Neuronal stem cell (in vitro differentiated cells): ENCODE measurements at places on chromosomes 3 and 15.
A peak's percentile ranks its signal among the peaks of the same experiment; 100 is the strongest.

DNA sequence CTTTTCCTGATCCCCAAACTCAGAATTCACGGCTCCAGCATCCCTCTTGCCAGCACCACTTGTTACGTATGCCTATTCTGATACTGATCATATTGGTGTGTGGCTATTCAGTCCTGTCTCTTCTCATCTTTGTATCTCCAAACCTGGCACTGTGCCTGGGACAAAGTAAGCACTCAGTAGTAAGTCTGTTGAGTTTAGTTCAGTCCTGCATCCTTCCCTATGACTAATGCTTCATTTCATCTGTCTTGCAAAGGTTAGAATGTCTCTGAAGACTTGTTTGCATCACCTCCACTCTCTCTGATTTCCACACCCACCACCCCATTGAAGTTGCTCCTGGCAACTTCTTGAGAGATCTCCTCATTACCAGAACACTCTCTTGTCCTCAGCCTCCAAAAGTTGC, 80.3 kb downstream of the HMG20A start:
- no peak for DNase-seq

DNA sequence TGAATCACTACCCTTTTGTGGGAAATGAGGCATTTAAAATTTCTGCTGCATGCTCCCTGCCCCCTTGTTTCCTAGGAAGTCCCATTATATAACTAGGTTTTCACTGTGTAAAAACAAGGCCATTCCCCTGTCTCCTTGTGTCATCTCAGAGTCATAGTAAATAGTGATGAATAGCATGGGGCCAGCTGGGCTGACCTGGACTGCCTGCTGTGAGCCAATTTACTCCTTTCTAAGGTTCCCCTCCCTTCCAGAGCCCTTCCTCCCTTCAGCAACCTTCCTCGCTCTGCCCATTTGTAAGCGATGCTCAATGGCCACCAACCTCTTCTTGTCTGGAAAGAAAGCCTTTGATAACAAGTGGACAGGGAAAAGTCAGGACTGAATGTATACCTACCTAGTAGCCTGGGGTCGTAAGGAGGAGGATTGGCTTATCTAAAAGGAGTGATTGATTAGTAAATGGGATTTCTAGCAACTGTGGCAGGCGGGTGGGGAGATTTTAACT, 11.7 kb downstream of the ITGA11 start:
- peak; percentile 38 for DNase-seq

- DNase-seq, result no peak
These were observed 8.7 kb downstream of the PXYLP1 start for GRCh38 chr3:141240286-141240685.

DNA sequence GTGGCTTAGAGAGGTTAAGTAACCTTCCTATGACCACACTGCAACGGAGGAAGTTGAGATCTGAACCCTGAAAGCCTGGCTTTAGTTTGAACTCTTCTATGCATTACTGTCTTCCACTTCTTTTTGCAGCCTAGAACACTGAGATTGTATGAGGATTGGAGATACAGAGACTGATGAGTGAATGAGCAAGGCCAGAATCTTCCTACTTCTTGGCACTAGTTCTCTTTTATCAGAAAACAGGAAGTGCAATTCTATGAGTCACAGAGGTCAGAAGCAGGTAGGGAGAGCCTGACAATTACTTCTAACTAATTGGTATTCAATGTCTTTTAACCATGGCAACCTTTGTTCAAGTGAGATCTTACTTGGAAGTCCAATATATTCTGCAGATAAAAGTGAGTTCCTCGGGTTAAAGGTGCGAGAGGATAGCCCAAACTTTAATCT, 219.0 kb downstream of the SHQ1 start:
- DNase-seq, result no peak

DNA sequence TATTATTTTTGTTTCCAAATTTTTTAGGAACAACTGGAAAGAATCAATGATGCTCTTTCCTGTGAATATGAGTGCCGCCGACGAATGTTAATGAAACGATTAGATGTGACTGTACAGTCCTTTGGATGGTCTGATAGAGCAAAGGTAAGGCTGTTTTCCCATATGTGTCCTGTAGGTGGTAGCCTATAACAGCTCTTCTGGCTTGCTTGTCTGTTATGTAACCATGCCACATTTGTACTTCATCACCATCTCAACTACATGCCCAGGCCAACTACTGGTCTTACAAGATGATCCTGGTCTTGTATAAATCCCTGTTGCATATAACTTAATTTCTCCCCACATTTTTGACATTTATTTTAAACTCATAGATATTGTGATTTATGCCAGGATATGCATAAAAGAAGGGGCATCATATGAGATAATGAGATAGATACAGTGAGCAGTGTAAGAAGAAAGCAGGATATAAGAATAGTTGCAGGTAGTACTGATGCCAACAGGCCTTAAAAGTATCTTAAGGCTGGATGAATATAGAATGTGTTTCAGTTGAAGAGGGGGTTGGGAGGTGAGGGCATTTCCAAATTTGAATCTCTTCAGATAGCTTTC, 20.3 kb downstream of the FAM98B start:
- DNase-seq, result peak; percentile 39

- DNase-seq, result no peak
These were observed 41.3 kb downstream of the SCN5A start for GRCh38 chr3:38608086-38608775.

DNA sequence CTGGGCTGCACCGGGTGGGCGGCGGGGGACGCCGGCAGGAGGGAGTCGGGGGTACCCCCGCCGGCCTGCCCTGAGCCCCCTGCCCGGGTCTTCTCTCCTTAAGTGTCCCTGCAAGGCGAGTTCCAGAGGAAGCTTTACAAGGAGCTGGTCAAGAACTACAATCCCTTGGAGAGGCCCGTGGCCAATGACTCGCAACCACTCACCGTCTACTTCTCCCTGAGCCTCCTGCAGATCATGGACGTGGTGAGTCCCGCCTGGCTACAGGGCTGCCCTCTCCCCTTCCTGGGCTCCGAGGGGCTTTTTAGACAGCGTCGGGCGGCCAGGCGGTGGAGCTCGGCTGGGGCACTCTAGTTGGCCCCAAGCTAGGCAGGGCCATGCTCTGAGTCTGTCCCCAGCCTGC, 480 bp downstream of the CHRNA7 start:
- no peak for DNase-seq

DNA sequence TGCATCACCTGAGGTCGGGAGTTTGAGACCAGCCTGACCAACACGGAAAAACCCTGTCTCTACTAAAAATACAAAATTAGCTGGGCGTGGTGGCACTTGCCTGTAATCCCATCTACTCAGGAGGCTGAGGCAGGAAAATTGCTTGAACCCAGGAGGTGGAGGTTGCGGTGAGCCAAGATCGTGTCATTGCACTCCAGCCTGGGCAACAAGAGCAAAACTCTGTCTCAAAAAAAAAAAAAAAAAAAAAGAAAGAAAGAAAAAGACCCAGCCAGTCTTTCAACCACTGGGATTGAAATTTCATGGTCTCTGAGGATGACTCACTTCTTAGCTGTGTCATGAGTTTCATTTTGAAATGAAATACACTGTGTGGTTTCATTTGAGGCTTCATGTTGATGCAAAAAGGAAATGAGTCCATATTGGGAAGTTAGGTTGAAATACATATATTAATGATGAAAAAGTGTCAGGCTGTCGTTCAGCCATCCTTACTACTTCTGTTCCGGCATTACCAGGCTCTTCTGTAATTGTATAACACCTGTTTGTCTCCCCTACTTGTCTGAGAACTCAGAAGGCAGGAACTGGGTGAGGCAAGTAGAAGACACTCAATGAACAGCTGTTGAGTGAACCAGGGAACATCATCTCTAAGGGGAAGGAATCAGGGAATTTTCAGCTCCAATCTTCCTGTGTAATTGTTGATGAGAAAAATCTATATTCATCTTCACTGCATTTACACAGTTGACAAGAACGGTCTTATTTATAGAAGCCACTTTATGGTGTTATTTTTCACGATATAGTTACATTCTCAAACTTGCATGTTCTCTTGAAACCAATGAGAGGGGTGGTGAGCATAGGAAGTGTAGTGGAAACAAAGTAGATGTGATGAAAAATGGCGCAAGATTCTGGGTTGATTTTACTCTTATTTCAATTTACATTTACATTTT, 87.4 kb downstream of the NFKBIZ start:
- no peak for DNase-seq

GRCh38 chr3:25469558-25469957, 41.5 kb downstream of the RARB start:
- no peak for DNase-seq

DNA sequence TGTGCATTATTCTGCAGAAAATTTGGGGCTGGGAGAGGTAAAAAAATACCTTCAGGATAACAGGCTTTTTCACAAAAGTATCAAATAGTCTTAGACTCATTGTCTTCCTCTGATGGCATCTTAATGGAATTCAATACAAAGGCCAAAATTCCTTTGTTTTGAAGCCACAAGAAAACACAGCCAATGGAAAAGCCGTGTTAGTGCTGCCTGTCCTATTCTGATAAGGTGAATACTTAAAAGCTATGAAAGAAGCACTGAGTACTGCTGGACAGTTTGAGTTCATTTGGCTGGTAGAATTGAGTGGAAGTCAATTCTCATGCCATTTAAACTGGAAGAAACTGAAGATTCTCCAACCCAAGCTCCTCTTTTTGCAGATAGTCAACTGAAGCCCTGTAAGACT, 395.3 kb upstream of the TPRG1 start:
- DNase-seq, result no peak
